GM04503 (cell line): ENCODE measurements at places on chromosomes 5 and 9.
A peak's percentile ranks its signal among the peaks of the same experiment; 100 is the strongest.

- no peak for DNase-seq
These were observed 24.7 kb downstream of the NTRK2 start for GRCh38 chr9:84694248-84694647.

GRCh38 chr9:77752554-77752953 is 104.4 kb upstream of the GNA14 start:
- DNase-seq: peak; percentile 88

DNA sequence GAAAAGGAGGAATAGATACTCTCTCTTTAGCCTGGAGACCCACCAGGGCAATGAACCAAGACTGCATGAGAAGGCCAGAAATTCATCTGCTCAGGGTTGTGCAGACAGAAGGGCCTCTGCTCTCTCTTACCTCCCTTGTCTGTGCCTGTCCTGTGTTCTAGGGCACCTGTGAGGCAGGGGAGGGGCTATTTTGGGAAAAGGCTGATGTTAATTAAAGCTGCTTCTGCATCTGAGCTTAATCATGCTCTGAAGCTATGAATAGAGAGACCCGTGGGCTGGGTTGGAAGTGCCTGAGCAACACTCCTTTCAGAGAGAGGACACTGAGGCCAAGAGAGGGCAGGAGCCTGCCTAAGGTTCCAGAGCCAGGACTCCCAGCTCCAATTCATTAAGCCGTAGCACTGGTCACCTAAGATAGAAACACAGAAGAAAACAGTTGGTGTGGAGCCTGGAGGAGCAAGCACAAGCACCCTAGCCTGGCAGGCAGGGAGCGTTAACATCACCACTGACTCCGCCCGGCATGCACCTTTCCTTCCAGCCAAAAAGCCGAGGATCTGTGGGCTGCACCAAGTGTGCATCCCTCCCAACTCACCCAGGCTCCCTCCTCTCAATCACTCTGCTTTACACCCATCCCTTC is 31.4 kb upstream of the STING1 start:
- DNase-seq: no peak

- no peak for DNase-seq
These were observed 110.8 kb downstream of the MRPS30 start for GRCh38 chr5:44919560-44919959.

DNA sequence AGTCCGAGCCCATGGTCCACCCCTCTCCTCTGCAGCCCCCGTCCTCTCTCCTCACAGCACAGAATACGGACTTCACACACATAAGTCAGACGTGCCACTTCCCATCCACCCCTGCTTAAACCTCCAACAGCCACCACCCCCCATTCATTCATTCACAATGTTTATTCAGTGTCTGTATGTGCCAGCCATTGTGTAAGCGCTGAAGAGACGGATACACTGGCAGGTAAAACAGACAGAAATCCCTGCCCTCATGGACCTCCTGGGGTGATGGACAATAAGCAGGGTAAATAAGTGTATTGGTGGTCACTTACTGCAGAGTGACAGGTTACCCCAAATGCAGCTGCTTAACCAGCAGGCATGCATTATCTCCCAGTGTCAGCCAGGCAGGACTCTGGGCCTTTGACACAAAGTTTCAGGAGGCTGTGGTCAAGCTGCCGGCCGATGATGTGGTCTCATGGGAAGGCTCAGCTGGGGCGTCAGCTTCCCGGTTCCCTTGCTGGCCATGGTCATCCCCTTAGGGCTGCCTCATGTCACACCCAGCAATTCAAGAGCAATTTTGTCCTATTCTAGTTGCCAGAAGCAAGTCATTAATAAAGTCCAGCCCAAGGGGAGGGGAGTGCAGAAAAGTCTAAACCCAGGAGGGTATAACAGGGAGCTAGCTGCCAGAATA is 1.8 kb upstream of the PAXX start:
- DNase-seq: no peak

DNA sequence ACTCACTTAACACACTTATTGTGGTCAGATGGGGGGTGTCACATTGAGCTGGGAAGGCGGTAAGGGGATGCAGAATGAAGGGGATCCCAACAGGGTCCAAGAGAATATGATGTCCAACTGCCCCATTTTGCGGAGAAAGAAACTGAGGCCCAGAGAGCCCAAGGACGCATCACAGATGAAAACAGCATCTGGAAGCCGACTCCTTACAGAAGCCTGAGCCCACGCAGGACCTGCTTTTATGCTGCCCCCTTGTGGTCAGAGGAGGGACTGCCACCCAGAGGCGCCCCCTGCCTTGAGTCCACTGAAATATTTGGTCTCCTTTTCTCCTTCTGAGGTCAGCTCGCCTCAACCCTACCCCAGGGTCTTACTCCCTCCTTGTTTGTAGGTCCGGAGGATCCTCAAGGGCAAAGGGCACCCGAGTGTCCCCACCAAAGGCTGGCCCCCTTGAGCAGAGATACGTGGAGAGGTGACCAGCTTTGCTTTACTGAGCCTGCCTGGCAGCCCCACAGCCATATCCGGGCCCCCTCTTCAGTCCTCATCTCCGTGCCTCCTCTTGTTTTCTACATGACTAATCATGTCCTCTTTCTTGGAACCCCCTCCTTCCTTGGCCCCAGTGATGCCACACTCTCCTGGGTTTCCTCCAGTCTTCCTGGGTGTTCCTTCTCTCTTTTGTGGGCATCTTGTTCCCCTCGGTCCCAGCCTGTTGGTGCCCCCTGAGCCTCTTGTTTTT is 30.0 kb upstream of the TTLL11 start:
- no peak for DNase-seq

DNA sequence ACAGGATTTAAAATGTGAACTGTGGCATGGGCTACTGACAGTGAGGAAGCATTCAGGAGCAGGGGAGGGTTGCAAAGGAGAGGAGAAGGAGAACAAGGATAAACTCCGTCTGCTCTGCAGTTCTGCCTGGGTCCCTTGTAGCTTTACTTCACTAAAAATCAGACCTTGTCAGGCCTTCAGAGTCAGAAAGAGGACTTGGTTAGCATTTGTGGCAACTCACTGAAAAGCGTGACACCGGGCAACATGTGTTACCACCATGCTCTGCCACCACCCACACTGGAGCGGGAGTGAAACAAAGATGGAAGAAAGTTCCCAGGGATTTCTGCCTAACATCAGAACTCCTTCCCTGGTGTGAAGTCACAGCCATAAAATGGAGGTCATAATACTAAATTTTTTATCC is 19.3 kb downstream of the FYB1 start:
- no peak for DNase-seq

GRCh38 chr9:90502134-90502533 is 140.5 kb downstream of the DIRAS2 start:
- DNase-seq: no peak

DNA sequence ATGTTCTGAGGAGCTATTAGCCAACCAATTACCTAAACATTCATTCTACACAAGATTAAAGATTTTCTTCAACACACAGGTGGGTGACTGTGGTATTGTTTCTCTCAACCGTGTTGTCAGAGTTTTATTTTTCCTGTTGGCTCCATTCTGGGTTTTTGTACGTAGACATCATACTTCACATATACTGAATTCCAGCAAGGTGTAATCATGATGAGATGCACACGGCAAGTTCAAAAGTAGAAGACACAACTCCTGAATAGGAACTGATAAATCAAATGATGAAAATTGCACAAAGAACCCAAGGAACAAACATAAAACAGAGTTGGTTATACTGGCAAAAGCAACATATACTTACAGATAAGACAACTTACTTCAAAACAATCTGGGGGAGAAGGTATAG is 40.2 kb upstream of the RANBP6 start:
- no peak for DNase-seq
